Central memory CD8-positive, alpha-beta T cell (primary cell): ENCODE measurements at places on chromosomes 5 and 9.

DNA sequence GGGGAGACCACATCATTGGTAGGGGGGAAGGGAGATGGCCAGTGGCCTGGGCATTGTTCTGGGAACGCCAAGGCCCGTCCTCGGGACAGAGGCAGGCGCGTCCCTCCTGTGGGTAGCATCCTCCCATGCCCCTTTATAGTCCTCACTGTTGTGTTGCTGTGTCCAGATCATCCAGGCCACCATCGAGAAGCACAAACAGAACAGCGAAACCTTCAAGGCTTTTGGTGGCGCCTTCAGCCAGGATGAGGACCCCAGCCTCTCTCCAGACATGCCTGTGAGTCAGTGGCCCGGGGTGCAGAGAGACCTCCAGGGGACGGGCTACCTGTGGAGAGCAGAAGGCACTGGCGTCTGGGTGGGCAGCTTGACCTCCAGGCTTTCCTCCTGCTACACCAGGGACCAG, 38.4 kb upstream of the SUSD3 start:
- no peak for DNase-seq

DNA sequence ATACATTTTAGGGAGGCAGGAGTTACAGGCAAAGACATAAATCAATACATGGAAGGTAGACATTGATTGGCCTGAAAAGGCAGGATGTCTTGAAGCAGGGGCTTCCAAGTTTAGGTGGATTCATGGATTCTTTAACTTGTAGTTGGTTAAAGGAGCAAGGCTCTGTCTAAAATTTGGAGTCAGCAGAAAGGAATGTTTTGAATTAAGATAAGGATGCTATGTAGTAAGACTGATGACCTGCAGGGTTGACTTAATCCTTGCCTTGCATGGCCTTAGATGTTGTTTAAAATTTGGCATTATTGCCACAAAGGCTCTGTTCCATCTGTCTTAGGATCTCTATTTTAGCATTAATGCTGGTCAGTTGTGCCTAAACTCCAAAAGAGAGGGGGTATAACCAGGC, 171.3 kb downstream of the C5orf15 start:
- no peak for DNase-seq

DNA sequence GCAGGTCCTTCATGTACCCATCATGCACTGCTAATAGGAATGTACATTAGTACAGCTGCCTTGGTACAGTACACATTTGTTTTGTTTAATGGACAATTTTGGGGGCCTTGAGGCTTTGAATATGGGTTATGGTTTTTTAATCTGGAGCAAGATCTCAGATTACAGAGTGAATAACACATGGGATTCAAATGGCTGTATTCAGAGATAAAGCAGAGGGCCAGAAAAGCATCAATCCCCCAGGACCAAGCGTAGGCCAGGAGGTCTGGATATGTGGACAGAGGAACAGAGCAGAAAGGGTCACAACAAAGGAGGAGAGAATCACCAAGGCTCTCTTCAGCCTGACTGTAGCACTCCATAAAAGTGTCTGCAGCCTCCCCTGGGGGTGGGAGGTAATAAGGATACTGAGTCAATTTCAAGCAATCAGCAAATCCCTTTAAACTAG, 47.7 kb upstream of the STK32A start:
- DNase-seq = no peak

GRCh38 chr9:79769476-79770275, 197.9 kb downstream of the TLE4 start:
- DNase-seq = no peak

DNA sequence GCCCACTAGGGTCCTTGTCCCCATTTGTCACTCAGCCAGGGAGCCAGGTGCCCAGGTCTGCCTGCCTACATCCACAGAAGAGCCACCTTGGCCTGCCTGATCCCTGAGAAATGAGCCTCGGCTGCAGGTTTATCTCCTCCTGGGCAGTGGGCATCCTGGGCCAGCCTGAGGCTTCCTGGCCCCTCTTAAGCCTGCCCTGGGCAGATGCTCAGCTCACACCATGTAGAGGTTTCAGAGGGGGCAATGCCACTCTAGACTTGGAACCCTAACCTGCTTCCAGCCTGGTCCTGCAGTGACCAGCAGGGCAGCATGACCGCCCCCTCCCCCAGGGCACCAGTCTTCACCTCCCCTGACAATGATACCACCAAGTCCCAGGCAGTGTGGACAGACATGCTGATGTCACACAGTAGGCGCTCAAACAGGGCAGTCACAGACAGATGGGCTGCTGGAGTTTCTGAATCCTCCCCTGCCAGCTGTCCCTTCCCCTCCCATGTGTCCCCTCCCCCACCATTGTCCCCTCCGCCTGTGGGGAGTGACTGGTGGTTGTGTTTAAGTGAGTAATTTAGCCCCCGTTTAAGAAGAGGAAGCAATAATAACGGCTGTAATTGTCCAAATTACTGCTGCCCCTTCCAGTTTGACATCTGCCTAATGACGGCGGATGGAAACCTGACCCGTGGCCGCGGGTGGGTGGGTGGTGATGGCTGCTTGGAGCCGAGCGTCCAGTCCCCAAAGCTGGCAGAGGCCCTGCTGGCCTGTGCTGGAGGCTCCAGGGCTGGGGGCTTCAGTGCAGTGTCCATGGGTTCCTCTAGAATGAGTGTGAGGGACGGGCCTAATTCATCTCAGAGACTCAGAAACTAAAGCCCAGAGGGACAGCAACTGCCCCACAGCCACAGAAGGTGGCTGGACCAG, 147.7 kb downstream of the BARX1 start:
- no peak for DNase-seq

DNA sequence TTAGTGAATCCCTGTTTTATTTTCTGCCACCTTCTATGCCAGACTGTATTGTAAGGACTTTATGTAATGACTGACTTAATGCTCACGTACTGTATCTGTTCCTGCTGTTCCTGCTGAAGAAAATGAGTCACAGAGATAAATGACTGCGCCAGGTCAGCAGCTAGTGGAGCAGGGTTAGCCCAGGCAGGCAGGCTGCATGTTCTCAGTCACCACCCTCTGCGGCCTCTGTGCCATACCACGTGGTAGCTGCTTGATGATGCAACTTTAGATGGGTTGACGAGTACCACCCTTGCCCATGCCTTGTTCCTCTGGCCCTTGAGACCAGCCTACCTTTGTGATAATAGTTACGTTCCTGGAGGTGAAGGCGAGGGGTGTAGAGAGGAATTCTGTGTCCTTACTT, 161.9 kb downstream of the TRIO start:
- DNase-seq = no peak

DNA sequence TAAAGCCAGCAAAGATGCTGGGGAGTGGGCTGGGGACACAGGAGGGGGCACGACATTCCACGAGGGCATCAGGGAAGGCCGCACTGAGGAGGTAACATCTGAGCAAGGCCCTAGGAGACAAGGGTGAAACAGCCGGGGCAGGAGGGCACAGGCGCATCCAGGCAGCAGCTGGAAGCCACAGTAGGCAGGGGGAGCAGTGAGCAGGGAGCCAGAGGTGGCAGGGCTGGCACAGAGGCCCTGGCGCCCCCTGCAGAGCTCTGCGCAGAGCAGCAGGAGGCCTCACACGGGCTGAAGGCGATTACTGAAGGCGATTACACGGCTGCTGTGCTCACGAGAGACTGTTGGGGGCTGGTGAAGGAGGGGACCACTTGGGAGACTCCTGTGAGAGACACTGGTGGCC, 15.4 kb downstream of the LMAN2 start:
- DNase-seq = no peak

DNA sequence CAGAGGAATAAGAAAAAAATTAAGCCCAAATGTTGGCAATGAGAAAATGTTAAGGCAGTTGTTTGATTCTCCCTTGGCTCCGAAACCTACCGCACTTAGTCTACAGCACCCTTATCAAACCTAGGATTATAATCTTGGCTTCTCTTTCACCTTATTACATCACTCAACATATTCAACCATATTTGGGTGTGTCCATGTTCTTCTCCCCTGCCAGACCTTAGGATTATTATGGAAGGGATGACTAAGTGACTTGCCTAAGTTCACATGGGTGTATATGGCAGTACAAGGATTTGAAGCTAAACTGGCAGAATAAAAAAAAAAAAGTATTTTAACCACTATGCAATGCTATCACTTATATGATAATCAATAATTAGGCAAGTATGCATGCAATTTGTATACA, 76.4 kb downstream of the PLK2 start:
- no peak for DNase-seq

DNA sequence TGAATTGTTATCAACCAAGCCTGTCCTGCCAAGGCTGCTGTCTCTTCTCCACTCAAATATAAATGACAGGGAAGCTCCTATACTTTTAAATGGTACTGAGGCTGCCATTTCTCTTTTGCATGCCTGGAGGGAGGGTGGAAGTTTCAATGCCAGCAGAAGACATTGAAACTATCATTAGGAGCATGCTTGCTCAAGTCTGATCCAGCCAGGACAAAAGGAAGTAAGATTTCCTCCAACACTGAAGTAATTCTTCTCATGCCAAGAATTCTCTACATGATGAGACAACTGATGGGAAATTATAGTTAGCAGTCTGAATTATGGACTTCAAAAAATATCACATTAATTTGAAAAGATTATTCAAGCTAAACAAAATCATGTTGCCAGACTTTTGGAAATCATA, 5.4 kb downstream of the SPINK6 start:
- DNase-seq = no peak

GRCh38 chr5:107598958-107599357, 71.8 kb downstream of the EFNA5 start:
- DNase-seq = no peak

- DNase-seq = no peak
These were observed 54.6 kb upstream of the CLINT1 start for GRCh38 chr5:157913575-157913974.

- DNase-seq = no peak
These were observed 64.2 kb upstream of the SELENOP start for GRCh38 chr5:42875785-42876374.

DNA sequence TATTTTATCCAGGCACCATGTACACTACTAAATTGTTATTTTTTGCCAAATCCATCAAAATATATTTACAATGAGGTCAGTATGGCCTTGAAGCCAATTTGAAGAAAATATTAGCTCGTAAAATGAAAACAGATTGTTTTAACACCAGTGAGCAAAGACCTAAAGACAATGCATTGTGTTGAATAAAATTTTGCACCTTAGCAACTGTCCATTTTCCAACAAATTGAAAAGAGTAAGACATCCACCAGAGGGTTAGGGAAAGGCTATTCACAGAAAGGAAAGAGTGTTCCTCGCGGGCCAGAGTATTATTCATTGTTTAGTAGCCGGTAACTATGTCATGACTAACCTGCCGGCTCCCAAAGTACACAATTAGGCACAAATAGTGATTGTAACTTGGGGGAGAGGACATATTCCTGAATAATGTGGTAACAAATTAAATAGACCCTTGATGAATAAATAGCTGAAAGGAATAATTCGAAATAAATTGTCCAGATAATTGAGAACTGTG, 213.3 kb downstream of the DNAH5 start:
- no peak for DNase-seq

GRCh38 chr9:37107701-37108100, 12.7 kb upstream of the ZCCHC7 start:
- no peak for DNase-seq

GRCh38 chr5:149265597-149265996, 6.1 kb upstream of the AFAP1L1 start:
- no peak for DNase-seq

GRCh38 chr5:170143710-170144109, 38.0 kb downstream of the FOXI1 start:
- no peak for DNase-seq

- no peak for DNase-seq
These were observed 5.1 kb downstream of the RGS14 start for GRCh38 chr5:177362610-177363507.

DNA sequence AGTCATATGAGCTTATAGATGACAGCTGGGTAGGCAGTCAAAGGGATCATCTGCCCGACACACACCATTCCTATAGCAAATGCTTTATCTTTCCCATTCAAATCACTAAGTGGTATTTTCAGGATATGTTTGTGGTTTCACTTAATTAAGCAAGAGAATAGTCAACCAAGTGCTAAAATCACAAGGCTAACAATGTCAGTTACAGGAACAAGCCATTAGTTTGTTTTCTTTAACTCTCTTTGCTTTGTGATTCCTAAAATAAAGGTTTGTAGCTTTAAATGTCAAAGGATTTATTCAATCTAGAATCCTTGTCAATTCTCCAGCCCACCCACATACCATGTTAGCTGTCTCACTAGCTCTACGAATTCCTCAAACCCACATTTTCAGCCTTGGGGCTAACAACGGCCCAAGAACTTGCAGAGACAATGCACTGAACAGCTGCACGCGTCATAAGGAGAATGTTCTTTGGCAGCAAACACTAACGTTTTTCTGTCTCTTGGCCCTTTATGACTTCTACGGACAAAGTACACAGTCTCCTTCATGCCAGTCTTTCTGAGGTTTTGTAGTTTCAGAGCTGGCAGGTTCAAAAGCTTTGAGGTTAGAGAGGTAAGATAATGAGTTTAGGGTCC, 56.6 kb downstream of the ELAVL2 start:
- no peak for DNase-seq

DNA sequence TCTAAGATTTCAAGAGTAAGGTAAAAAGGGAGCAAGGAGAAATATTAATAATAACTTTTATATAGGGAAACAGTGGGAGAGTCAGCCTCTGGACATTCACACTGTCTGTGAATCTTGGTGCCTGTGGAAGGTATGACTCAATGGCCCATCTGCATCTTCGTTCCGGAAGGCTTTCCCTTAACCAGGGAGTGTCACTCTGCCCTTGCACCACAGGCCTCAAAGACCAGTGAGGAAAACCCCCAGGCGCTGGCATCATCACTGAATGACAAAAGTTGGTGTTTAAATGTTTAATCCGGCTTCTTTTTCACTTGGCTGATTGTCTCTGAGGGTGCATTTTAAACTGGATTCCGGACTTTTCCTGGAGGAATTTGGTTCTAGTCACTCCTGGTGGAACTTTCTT, 522.4 kb upstream of the TLE4 start:
- DNase-seq = no peak

DNA sequence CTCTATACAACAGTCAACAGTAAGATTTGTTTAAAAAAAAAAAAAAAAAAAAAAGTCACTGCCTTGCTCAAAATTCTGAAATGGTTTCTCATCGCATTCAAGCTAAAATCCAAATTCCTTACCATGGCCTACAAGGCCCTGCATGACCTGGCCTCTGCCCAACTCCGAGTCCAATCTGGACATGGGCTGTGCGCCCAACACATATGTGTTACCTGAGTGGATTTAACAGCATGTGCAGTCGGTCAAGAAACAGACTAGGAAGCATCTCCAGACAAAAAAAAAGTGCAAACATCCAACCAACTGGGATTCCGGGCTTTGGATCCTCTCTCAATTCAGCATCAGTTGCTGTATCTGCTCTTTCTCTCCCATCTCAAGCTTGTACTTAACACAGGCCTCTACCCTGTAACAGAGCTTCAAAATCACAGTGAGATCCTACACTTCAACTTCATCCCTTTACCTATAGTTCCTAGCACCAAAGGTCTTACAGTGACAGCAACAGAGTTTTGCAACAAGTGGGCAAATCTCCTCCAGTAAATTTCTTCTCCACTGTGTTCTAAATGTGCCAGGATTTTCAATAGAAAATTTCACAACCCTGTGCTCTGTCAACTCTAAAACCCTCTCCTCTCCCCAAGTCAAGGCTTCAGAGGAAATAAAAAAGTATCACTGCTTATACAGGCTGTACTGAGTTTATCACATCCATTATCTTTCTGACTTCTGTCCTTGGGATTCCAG, 19.6 kb downstream of the ZNF608 start:
- DNase-seq = no peak
